ENCODE measurements at places on chromosomes 3 and 15.
A peak's percentile ranks its signal among the peaks of the same experiment; 100 is the strongest.

DNA sequence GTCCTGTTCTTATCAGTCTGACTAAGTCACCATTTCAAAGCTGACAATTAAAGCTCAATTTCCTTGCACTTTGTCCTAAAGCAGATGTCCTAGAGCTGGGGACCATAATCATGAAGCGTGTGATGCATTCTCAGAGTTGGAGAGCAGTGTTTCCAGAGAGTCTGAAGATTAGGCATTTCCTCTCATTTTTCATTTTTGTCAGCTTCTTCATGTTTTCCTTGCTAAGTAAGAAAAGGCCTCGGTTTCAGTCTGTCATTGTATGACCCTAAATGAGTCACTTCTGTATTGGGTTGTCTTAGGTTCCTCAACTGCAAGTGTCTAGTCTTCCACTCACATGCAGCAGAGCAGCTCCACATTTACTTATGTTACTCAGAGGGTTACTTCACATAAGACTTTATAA is 257.2 kb upstream of the TPRG1 start:
- DNase-seq = no peak

- DNase-seq = no peak
Observed at GRCh38 chr3:128243602-128244504, 90.6 kb downstream of the EEFSEC start.

- no peak for DNase-seq
Observed at GRCh38 chr15:65942436-65942835, 73.1 kb downstream of the RAB11A start.

GRCh38 chr15:52912172-52912571 is 122.0 kb upstream of the ONECUT1 start:
- no peak for DNase-seq

DNA sequence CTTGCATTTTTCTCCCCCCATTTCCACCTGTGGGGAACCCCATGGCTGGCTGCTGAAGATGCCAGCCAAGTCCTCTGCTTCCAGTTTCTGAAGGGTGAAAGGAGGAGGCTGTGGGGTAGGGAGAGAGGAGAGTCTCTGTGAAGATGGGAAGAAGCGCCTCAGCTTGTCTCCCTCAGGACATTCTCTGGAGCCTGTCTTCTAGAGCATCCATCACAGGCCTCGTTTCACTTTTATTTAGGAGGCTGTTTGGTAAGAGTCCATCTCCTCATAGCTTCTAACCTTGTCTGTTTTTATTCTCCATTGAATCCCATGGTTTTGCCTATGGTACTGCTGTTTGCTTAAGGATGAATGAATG is 8.8 kb upstream of the LCTL start:
- DNase-seq = peak; percentile 19

DNA sequence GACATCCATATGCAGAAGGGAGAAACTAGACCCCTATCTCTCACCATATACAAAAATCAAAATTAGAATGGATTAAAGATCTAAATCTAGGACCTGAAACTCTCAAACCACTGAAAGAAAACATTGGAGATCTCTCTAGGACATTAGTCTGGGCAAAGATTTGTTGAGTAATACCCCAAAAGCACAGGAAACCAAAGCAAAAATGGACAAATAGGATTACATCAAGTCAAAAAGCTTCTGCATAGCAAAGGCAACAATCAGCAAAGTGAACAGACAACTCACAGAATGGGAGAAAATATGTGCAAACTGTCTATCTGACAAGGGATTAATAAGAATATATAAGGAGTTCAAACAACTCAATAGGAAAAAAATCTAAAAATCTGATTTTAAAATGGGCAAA is 54.8 kb downstream of the MYO9A start:
- DNase-seq = no peak
